NCI-H146 (cell line): ENCODE measurements at places on chromosomes 13 and 19.

DNA sequence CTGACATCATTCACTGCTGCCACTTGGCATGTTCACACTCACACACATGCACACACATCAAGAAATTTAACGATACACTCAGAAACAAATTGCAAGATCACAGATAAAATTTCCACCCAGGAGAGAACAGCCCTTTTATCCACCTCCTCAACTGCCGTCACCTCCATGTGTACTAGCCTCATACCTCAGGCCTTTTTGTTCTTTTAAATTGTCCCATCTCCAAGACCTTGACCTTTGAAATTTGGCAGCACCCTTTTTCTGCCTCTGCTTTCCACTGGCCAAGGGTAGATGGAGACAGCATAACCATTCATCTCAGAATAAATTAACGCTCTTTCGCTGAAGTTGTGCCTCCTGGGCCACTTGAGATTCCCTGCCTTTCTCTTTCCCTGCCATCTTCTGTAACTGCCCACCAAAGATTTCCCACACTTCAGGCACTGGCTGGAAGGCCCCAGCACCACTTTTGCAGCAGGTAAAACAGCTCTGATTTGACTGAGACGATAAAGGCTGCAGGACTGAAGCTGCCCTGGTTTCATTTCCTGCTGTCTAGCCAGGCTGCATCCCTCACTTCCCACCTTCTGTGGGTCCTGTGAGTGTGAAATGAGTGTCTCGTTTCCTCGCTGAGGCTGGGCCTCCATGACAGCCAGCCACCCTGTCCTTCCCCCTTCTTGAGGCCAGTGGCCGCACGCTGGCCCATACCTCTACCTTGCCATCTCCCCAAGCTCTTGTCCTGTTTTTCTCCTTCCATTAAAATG, 39.3 kb downstream of the MBNL2 start:
- no peak for DNase-seq

GRCh38 chr19:911197-912033, 1.6 kb downstream of the R3HDM4 start:
- no peak for DNase-seq

DNA sequence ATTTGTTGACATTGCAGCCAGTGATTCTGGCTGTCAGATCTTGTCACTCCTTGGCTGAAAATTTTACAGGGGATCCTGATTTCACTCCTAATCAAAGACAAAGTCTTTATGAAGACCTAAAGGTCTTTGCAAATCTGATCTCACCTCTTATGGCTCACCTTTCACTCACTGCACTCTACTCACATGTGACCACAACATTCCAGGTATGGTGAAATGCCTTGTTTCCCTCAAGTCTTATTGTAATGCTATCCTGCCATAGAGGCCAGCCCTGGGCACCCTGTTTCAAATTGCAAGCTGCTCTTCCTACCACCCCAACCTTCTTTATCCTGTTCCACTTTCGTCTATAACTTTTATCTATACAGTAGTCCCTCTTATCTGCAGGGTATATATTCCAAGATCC, 200.1 kb downstream of the NDFIP2 start:
- DNase-seq, result no peak

GRCh38 chr13:55553701-55554100, 1587.0 kb upstream of the PRR20A start:
- DNase-seq, result peak; percentile 93

DNA sequence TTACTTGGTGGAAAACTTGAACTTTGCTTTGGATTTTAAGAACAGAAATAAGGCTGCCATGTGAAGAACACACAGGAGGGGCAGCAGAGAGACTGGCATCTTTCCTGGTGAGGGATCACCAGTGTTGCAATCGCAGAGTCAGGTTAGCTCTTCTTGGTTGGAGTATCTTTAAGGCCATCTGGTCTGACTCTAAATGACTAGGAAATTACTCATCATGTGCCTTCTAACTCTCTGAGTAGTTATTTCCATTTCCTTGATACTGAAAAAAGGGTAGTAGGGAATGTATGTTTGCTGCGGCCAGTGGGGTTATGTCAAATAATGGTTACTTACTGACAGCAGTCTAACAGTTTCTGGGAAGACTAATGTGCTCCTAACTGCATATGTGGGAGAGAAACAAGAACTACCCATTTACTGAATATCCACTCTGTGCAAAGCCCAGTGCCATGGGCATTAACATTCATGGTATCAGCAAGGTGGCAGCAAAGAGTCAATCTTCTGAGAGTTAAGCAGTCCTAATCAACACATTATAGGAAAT, 122.1 kb downstream of the COG6 start:
- DNase-seq, result no peak

DNA sequence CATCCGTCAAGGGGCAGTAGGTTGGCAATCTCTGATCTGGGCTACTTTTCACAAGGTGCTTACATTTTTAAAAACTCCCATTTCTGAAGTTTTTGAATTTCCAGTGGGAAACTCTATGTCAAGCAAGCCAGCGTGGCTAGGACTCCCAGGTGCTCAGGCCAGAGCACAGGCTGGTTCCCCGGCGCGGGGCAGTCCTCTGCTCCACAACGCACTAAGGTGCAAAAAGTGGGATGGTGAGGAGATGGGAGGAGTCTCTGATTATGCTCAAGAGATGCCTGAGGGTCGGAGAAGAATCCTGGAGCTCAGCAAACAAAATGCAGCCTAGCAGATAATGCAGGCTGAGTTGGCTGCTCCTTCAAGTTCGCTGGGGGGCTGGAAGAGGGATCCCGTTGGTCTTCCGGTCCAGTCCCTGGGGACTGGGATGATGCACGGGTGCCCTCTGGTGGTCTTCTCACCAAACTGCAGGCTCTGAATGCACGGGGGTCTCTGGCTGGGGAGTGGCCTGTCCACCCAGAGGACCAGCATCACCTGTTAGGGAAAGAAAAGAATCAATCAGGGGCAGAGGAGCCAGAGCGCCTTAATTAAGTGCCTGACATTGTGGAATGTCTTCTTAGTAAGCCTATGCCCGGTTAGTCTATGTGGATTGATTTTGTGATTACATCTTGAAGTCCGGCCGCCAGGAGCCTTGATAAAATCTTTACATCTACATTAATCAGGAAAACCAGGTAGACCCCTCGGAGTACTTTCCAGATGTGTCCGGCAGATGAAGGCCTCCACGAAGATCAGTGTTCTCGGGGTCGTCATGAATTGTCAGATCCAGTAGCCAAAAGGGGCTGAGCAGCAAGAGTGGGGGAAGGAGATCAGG, 244.4 kb upstream of the MAB21L1 start:
- DNase-seq, result peak; percentile 66

GRCh38 chr13:94988654-94989053, 276.3 kb upstream of the SOX21 start:
- peak; percentile 15 for DNase-seq

DNA sequence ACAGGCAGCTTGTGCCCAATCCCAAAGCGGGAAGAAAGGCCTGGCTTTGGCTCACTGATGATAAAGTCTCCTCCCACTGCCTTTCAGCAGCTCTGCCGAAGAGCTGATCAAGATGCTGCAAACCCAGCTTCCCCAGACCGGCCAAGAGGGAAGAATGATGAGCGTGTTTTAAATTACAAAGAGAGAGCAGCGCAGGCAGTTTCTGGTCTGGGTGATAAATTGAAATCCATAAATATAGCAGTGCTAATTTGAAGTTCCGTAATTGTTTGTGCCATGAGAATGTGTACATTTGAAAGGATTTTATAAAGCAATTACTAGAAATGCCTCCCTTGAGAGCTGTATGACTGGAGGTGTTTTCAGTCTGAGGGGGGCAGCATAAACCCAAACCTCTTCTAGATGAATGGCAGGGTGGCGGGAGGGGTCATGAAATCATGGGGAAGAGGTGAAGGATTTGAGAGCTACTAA, 171.8 kb downstream of the STK24 start:
- peak; percentile 48 for DNase-seq
